ENCODE measurements at places on chromosomes 7 and 10.

GRCh38 chr10:18540195-18540594 lies 111.2 kb downstream of the NSUN6 start:
- DNase-seq: no peak

GRCh38 chr7:116218051-116218645 lies 7.8 kb downstream of the TES start:
- DNase-seq: peak; percentile 97

DNA sequence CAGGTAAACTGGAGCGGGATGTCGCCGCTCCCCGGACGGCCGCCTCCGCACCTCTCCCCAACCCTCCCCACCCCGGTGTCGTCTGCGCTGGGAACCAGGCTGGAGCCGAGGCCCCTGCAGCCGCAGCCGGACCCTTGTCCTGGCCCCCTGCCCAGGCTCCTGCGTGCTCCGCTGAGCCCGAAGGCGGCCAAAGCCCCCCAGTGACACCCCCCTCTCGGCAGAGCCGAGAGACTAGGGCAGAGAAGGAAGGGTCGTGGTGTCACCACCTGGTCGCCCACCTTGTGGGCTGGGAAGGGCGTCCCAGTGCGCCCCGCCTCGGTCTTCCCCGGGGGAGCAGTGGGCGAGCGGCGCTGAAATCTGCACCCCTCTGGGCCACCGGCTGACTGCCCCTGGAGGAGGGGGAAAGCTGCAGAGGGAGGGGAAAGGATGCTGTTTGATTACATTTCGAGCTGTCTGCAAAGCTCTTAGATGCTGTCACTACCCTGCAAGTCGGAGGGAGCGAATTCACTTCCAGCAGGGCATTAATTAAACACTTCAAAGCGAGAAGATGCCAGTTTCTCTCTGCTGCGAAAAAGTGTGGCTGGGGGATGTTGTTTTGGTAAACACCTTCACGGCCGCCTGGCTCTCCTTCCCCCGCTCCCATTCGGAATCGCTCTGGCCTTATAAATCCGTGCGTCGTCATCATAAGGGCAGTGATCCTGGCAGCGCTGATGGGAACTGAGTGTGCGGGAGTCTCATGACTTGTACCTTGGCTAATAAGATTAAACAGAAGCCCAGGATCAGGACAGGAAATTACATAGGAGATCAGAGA lies 622 bp downstream of the DYNC1I1 start:
- no peak for DNase-seq

DNA sequence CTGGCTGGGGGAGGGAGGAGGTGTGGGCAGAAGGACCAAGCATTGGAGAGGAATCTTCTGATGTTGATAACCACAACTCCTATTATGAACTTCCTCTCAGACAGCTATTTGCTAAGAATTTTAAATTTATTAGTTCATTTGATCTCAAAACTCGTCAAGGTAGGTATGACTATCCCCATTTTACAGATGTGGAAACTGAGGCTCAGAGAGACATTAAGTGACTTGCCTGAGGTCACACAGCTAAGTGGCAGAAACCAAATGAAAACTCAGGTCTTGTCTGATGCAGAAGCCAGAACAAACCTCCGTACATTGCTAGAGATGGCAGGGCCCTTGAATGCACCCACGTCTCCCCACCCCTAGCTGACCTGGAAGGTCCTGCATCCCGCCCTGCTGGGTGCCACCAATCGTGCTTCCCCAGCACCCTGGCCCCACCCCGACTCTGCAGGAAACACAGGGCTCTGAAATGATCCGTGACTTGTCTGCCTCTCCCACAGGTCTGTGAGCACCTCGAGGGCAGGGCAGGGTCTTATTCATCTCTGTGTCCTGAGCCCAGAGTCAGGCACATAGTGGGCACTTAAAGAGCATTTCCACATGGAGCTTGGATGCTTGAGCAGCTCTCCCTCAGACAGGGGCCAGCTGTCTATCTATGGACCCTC lies 5.6 kb upstream of the PALD1 start:
- DNase-seq: no peak

DNA sequence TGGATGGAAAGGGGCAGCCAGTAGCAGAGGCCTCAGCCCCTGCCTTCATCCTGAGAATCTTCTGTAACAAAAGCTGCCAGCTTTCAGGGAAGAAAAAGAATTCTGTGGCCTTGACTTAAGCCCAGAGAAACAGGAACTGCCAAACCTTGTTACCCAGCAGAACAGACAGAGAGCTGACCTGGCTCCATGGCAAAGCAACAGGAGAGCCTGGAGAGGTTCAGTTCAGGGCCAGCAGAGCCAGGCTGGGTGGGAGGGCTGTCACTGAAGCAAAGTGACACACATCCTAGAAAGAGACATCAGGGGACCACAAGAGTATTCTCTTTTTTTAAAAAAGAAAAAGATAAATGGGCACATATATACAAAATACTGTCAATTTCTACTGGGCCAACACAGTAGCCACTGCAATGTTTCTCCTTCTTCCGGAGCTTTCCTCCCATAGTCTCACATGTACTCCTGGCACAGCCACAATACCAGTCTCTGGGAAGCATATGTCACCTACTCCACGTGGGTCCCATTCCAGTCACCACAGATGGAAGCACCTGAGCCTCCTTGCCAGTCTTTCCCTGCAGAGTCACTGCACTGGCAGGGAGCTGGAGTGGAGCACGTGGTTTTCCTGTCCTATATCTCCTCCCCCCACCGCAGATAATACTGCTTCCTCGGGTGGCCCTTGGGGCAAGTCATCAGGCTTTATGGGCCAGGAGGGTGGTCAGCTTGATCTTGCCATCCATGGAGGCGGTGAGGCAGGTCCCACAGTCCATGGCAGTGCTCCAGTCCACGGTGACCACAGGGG lies 15.2 kb upstream of the CYREN start:
- DNase-seq: no peak

- no peak for DNase-seq
Measured at GRCh38 chr7:73766556-73767229, 3.4 kb downstream of the CLDN3 start.

- DNase-seq: no peak
Measured at GRCh38 chr7:81584667-81585066, 185.2 kb downstream of the HGF start.

DNA sequence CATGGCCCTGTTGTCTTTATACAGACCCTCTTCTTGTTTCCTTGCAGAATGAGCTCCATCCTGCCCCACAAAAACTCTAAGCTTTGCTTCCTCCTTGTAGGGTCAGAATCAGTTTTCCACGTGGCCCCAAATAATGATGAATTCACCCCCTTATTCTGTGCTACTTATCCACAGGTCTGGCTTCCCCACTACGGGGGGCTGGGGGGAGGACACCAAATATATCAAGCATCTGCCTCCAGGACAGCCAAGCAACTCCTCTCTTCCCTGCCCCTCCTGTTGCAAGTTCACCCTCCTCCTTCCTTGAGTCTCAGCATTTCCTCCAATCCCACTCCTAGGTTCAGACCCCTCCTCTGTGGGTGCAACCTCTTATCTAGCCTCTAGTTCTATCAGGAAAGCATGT lies 743.3 kb downstream of the GRID1 start:
- no peak for DNase-seq

GRCh38 chr10:30697806-30698205 lies 68.3 kb upstream of the LYZL2 start:
- no peak for DNase-seq

Measured in H4 (cell line).